ENCODE measurements at places on chromosomes 13 and 19.

GRCh38 chr19:5949792-5950305 lies 28.1 kb downstream of the RANBP3 start:
- no peak for DNase-seq

DNA sequence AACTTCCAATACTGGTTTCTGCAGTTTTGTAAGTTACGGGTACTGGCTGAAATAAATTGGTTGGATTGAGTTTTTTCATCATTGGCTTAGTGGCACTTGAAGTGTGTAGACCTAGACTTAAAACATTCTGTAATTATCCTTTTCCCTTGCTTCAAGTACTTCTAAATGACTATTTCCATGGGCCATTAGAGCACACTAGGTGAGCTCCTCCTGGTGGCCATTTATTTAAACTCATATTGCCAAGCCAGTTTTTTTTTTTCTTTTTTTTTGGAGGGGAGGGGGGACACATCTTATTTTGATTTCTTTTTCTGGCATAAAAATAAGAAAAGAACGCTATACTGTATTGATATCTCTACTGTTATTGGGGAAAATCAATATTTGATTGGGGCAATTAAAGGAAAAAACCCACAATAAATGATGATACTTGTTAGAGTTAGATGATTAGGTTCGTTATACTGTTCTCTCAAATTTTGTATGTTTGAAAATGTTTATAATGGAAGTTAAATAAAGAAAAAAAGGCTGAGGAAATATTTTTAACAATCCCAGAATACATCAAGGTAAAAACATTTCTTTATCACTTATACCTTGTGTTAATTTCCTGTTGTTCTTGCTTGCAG lies 82.9 kb downstream of the PDS5B start:
- DNase-seq: no peak

- DNase-seq: no peak
Observed at GRCh38 chr13:100388923-100389322, 199.7 kb downstream of the GGACT start.

GRCh38 chr13:91741925-91742324 lies 343.5 kb downstream of the GPC5 start:
- DNase-seq: no peak

- no peak for DNase-seq
Observed at GRCh38 chr13:77022341-77022740, 4.6 kb downstream of the FBXL3 start.

DNA sequence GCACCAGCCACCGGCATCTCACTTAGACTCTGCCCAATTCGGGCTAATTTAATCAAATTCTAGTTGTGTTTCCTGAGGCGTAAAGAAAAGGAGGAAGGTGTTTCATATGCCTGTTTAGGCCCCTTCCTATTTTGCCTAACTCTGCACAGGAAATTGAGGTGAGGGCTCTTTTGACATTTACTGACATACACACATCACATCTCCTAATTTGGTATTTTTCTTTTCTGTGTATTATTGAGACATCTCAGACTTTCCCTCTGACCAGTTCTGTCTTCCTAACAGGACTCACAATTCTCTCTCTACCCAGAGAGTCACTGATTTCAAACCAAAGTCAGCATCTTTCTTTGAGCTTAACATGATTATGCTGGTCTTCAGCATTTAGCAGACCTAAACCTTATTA lies 7.9 kb downstream of the CEACAM3 start:
- DNase-seq: no peak

DNA sequence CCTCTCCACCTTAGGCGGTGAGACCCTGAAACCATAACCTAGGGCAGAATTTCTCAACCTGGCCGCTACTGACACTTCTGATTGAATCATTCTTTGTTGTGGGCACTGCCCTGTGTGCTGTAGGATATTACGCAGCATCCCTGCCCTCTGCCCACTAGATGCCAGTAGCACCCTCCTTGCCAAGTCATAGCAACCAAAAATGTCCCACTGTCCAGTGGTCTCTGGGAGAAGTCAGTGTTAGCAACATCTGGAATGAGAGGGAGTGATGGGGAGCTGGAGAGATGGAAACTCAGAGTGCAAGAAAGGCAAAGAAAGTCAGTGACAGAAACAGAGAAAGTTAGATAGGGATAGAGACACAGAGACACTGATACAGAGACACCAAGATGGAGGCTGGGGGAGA lies 13.6 kb downstream of the KLK4 start:
- DNase-seq: no peak

DNA sequence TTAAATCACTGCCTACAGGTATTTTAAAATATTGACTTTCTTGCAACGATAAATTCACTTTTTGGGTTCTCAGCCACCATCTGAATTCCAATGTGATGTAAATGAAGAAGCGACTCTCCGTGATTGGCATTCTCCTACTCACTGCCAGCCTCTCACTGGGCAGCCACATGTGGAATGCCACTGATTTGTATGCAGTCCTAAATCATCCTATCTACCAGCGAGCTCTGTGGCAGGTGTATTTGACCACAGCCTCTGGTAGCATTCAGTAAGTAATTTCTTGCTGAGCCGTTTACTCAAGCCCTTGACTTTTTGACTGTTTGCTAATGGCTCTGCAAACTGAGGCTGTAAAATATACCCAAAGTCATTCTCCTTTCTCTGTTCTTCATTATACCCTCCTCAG lies 559.0 kb upstream of the SLC10A2 start:
- no peak for DNase-seq

DNA sequence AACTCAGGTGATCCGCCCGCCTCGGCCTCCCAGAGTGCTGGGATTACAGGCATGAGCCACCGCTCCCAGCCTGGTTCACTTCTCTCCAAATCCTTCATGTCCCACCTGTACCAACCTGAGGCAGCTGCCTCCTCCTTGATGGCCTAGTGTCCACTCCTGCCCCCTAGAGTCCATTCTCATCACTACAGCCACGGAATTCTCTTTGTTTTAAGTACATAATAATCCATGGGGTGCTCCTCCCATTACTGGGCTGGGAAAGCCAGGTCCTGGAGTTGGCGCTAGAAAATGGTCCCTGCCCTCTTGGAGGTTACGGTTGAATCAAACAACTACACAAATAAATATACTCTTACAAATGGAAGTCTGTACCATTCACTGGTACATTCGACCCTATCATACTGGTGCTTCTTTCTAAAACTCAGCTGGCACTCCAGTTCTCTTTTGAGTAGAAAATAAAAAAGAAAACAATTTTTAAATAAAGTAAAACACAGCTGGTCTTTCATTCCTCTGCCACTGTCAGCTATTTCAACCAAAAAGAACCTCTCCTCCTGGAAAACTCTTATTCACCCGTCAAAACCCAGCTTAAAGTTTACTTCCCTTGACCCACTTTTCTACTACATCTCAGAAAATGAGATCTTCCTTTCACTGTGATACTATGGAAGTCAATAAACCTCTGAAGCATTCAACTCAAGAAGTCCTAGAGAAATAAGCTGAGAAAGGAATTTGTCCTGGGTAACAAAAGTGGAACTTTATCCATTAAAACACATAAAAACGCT lies 22.4 kb upstream of the ARHGEF18 start:
- no peak for DNase-seq

DNA sequence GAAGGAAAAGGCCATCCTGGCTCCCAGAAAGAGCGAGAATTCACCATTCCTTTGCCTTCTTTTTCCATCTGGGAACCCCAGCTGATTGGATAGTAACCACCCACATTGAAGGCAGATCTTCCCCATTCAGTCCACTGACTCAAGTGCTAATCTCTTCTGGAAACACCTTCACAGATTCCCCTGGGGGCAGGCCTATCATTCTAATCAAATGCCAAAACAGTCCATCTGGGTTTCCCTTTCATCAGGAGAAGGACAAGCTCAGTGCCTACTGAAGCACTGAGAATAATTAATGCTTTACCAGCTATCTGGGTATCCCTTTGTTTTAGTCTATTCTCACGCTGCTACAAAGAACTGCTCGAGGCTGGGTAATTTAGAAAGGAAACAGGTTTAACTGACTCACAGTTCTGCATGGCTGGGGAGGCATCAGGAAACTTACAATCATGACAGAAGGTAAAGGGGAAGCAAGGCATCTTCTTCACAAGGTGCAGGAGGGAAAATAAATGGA lies 293.2 kb downstream of the ENOX1 start:
- DNase-seq: no peak

- DNase-seq: no peak
Observed at GRCh38 chr13:112664501-112665203, 25.2 kb upstream of the ATP11A start.

DNA sequence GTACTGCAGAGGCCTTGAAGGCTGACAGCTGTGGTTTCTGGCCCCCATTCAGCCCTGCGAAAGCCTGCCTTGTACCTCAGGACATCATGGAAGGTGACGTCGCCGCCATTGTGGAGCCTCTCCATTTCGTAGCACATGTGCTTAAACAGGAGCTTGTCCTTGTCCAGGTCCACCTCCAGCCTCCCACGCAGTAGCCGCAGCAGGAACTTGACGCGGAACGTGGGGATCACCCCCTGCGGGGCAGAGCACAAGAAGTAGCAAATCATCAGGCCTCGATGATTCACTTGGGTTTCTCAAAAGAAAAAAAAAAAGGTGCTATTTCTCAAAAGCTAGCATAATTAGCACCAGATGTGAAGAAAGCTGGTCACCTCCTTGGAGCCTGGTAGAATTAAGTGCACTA lies 351.0 kb downstream of the NALCN start:
- no peak for DNase-seq

- DNase-seq: no peak
Observed at GRCh38 chr19:5182751-5183150, 157.9 kb downstream of the PTPRS start.

DNA sequence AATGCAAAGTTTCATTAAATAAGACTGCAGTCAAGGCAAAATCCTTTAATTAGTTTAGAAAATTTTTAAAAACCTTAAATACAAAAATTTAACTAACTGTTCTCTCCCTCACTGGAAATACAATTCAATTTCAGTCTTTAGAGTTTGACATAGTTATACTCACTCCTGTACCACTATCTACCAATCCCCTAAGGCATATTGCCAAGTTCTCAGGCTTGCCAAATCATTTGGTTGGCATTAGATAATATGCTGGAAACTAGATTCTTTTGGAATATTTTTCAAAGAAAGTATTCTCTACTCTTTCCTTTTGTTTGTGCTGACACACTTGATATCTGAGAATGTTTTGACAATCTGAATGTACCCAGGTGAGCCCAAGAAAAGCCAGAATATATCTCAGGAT lies 77.2 kb downstream of the TSC22D1 start:
- DNase-seq: no peak

DNA sequence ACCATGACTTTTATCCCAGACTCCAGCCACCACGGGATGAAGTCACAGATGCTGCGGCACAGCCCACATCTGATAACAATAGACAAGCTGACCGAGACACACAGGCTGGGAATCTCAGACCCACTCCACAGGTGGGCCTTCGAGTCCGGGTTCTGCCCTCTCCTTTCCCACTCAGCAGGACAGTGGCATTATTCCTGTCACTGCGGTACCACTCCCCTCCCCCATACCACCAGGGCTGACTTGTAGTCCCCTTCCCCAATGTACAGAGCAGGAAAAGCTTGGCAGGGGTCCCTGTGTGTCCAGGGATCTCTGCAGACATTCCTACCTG lies 179 bp upstream of the AMER2 start:
- DNase-seq: no peak
